RWPE1 (cell line): ENCODE measurements at places on chromosomes 1 and 21.

DNA sequence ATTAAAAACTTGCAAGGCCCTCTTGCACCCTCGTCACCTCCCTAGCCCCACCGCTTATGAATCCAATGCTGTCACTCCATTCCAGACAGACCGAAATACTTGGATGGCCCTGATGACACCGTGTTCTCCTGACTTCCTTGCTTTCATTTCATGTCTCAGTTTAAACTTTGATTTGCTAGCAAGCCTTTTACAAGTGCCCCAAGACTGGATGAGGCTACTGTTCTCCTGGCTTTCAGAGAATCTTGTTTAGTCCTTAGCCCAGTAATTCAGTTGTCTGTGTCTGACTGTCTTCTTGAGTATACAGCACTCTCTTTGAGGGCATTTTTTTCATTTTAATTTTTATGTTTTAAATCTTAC, 824 bp upstream of the IFI44L start:
- peak; percentile 1 for DNase-seq

DNA sequence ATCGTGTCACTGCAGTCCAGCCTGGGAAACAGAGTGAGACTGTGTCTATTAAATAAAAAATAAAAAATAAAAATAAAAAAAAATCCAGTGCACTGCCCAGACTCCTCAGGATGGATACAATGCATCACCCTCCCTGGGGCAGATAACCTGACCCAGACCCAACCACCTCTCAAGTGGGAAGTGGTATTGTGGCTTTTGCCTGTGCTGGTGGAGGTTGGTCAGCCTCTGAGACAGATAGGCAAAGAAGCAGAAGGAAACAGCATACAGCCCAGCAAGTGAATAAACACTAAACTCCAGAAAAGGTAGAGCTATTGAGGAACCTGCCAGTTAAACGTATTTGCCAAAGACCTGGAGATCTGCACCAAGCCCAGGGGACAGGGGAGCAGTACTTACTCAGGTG, 22.0 kb downstream of the HHIPL2 start:
- DNase-seq = no peak

DNA sequence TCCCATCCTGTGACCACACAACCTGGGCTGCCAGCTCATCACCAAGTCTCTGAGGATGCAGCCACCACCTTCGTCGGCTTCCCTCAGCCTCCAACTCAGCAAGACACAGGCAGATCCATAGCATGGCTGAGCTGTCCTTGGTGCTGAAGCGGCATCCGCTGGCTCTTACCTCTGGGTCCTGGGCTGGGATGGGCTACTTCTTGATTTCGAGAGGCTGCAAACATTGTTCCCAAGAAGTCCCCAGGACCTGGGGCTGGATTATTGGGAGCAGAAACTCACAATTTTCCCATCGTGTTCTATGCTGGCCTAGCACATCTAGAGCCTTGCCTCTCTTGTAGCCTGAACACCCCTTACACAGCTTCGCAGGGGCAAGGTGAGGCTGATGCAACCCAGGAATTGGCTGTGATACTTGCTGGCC, 24.9 kb upstream of the C1QA start:
- DNase-seq = peak; percentile 48

DNA sequence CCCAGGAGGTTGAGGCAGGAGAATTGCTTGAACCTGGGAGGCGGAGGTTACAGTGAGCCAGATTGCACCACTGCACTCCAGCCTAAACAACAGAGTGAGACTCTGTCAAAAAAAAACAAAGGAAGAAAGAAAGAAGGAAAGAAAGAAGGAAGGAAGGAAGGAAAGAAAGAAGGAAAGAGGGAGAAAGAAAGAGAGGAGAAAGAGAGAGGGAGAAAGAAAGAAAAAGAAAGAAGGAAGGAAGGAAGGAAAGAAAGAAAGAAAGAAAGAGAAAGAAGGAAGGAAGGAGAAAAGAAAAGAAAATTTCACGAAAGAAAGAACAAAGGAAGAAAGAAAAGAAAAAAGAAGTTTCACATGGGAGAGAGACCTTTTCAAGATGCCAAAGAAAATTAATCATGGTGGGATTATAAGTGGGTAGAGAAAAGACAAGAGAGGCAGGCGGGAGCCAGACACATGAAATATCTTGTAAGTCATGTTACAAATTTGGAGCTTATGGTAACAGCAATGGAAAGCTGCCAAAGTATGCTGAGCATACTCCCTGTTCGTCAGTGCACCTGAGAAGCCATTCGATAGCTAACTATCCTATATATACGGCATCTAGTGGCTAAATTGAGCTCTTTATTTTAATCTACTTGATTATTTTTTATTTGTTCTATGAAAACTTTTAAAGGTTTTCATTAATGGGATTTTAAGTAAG, 41.3 kb upstream of the TNFSF4 start:
- DNase-seq = no peak

DNA sequence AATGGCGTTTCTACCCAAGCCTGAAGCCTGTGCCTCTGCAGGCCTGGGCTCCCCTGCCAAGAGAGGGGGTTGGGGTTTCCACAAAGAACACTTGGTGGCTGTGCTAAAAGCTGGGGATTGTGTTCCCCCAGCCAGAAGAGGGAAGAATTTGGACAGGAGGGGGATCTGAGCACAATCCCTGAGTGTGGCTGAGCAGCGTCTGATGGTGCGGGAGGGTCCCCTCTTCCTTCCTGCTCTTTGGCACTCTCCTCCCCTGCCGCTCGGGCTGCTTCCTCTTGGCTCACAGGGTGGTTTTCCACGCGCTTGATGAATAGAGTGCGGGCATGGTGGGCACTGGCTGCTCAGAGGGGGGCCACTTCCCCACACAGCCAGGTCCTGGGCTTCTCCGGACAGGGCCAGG, 3.7 kb downstream of the GPR37L1 start:
- no peak for DNase-seq

- DNase-seq = peak; percentile 55
These were observed 858.0 kb downstream of the USP25 start for GRCh38 chr21:16587681-16588375.

DNA sequence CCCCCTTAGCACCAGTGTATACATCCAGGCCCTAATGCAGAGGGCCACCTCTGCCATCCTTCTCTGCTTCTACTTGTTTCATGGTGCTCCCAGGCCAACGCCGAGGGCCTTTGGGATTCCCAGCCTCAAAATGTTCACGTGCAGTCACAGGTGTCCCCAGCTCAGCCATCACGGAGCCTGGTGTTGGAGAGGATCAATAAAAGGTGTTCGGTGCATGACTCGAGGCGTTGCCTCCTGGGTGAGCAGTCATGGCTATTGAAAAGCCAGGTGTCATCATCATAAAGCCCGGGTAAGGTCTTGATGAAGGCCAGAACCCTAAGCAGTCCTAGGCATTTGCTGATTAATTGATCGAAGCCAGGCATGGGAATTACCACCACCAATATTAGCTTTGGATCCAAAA, 76.1 kb downstream of the ABCA4 start:
- DNase-seq = no peak

GRCh38 chr1:156212833-156213643, at the start of gene PMF1:
Gene PMF1 (plus strand): TSS chr1:156213007. CDS start chr1:156213016, 9 bp downstream.
- DNase-seq = peak; percentile 99

- no peak for DNase-seq
These were observed 34.0 kb downstream of the MTR start for GRCh38 chr1:236829085-236829484.

GRCh38 chr1:21123287-21123948, 53.3 kb downstream of the EIF4G3 start:
- no peak for DNase-seq

DNA sequence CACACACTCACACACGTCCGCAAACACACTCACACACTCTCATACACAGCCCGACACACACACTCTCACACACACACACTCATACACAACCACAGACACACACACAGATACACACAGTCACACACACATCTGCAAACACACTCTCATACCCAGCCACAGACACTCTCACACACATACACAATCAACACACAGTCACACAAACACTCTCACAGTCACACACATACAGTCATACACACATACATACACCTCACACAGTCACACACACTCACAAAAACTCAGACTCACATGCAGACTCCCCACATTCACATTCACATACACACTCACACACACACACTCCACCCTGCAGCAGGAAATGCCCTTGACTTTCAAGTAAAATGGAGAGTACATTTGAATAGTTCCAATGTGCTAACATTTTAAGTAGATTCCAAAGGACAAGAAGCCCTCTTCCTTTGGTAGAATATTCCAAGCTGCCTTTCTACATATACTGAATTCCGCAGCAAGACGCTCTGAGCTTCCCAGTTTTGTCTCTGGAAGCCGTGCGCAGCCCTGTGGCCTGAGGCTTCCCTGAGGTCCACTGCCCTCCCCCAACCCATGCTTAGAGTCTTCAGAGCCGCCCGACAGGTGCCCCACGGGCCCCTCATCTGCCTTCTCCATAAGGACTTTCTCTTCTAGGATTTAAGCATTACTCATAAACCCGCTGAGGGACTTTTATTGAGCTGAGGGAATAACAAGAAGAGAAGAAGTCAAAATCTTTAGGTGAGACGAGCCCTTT, 9.7 kb downstream of the BATF3 start:
- DNase-seq = no peak

GRCh38 chr1:72601035-72601674, 318.8 kb upstream of the NEGR1 start:
- DNase-seq = no peak

- no peak for DNase-seq
These were observed 138.8 kb downstream of the ROR1 start for GRCh38 chr1:63912643-63913042.

GRCh38 chr1:4627353-4627752, 27.1 kb upstream of the AJAP1 start:
- DNase-seq = no peak

- DNase-seq = no peak
These were observed 2.6 kb downstream of the BARHL2 start for GRCh38 chr1:90714521-90714951.

GRCh38 chr1:159067699-159068621, 8.6 kb downstream of the AIM2 start:
- no peak for DNase-seq

DNA sequence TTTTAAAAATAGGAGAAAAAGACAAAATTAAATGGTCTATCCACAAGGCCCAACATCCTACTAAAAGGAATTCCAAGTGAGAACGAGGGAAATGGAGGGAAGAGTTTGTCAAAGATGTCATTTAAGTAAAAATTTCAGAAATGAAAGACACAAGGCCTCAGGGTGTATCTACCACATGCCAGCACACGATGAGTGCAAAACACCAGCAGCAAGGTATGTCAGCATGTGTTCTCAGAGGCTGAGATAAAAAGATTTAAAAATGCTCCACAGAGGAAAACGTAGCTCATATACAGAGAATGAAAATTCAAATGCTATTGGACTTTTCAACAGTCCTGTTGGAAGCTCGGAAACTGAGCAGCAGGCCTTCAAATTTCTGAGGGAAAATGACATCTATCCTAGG, 42.0 kb downstream of the RHOU start:
- DNase-seq = no peak

- DNase-seq = no peak
These were observed 35.8 kb downstream of the C1orf21 start for GRCh38 chr1:184422490-184423233.

GRCh38 chr1:85198864-85199263, 2.0 kb downstream of the SYDE2 start:
- DNase-seq = no peak

DNA sequence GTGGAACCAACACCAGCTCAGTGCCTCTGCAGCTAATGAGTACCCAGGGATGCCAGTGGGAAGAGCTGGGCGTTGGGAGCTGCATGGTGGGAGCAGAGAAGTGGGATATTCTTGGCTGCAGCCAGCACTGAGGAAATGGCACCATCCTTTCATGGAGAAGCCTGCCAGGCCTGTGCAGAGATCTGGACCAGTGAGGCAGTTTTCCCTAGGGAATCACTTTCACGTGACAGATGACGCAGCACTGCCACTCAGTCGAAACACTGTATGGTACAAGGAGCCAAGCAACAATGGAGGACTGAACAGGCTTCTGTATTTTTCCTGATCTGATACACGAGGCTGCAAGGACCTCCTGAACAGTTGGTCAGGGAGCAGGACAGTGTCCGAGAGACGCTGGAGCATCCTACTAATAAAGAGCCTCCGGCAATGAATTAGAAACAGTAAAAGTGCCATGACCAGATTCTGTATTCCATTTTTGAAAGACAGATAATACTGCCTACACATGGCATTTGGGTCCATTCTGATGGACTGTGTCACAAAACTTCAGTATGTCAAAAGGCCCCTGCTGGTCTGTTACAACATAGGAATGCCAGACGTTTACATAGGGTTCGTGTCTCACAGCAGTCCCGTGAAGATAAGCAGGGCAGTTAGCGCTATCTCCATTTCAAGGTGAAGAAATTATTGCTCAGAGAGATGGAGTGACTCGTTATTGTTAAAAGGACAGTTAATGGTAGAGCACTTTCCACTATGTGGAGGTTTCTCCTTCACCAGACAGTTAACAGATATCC, 44.0 kb upstream of the LMO4 start:
- DNase-seq = no peak

DNA sequence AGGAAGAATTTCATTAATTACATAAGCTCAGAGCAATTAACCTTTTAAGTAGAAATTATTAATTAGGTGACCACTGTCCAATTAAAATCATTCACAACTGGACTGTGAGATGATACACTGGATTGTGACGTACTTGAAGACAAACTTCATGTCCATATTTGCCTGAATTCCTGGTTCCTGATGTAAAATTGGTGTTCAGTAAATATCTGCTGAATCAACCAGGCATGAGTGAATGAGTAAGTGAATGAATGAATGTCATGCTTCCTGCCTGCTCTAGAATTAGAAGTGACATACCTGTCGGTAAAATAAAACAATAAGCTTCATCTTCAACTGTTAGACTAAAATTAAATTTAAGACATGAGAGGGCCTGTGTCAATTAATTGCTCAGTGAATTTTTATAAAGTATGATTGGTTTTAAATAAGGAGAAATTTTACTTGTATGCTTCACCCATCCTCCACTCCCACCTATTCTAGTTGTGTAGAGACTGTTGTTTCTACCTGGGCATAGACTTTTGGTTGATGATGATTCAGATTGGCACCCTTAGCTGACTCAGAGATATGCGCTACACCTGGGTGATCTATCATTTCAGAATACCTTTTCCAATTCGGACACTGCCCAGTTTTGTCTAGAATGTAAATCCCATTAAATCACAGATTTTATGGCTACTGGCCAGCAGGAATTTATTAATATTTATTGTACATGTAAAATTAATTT, 56.9 kb upstream of the PTGS2 start:
- DNase-seq = peak; percentile 43

DNA sequence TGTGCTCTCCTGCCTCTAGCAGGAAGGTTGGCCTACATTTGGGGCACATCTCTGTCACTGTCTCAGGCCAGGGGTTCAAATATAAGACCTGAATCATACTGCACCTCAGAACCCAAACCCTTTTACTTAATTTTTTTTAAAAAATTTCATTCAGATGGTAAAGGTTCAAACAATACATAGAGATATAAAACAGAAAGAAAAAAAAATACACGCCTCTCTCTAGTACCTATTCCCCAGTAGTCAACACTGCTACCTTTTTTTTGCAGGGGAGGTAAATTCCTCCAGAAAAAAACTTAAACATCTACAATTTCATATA, 32.9 kb downstream of the MAPKAPK2 start:
- DNase-seq = no peak
